ENCODE measurements at places on chromosomes 2 and 18.

DNA sequence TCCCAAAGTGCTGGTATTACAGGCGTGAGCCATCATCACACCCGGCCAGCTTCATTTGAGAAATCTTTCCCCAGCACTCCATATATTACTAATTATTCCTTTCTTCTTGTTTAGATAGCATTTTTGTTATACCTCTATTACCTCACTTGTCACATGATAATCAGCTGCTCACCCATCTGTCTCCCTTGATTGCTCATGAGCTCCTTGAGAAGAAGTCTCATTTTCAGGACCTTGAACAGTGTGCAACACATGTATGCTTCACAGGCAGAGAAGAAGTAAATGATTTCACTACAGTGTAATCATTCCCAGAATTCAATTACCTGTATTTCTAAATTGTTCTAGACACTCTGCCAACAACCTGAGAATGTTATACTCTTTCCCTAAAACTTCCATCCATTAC is 6.2 kb downstream of the PAIP2B start:
- DNase-seq = no peak

- no peak for DNase-seq
Observed at GRCh38 chr2:119647440-119648169, 31.4 kb upstream of the TMEM177 start.

GRCh38 chr18:3151399-3152264 is 68.1 kb downstream of the MYOM1 start:
- DNase-seq = peak; percentile 27

DNA sequence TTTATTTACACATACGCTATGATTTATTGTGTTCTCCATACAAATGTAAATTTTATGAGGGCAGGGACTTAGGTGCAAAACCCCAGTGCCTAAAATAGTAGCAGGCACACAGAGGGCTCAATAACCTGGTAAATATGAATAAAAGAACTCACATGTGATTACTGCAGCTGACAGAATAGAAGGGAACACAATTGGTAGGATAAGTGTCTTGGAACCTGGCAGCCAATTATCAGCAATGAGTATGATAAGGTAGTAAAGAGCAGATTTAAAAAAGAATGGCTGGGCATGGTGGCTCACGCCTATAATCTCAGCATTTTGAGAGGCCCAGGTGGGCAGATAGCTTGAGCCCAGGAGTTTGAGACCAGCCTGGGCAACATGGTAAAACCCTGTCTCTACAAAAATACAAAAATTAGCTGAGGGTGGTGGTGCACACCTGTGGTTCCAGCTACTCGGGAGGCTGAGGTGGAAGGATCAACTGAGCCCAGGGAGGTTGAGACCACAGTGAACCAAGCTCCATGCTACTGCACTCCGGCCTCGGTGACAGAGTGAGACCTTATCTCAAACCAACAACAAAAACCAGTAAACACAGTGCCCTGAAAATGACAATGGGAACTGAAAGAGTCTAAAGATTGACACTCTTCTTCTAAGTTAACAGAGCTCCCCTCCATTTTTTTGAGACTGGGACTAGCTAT is 9.9 kb downstream of the SNRPG start:
- no peak for DNase-seq

GRCh38 chr2:127413782-127414637 is 4.2 kb upstream of the PROC start:
- no peak for DNase-seq

DNA sequence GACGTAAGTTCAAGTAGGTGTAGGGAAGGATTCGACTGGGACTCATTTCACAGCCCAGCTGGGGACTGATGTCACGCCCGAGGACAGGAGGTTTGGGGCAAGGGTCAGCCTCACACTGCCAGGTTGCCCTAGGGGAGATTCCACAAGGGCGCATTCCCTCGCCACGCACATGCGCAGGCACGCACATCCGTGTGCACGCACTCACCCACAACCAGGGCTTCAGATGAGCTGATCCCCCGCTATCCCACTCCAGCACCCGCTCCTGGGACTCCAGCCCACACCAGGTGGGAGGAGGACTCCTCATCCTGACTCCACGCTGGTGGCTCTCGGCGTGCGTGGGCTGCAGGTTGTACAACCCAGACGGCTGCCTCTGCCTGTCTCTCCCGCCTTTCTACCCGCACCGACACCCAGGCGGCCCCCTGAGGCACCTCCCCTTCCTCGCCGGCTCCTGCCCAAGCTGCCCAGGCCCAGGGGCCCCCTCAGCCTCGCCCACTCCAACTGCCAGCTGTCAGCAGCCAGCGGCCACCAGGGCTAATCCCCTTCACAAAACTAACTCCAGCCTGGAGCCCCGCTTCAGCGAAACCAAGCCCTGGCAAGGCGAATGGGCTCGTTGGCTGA is 47.8 kb upstream of the FOSL2 start:
- DNase-seq = no peak

- no peak for DNase-seq
Observed at GRCh38 chr18:76570856-76571255, 75.8 kb upstream of the ZNF516 start.

DNA sequence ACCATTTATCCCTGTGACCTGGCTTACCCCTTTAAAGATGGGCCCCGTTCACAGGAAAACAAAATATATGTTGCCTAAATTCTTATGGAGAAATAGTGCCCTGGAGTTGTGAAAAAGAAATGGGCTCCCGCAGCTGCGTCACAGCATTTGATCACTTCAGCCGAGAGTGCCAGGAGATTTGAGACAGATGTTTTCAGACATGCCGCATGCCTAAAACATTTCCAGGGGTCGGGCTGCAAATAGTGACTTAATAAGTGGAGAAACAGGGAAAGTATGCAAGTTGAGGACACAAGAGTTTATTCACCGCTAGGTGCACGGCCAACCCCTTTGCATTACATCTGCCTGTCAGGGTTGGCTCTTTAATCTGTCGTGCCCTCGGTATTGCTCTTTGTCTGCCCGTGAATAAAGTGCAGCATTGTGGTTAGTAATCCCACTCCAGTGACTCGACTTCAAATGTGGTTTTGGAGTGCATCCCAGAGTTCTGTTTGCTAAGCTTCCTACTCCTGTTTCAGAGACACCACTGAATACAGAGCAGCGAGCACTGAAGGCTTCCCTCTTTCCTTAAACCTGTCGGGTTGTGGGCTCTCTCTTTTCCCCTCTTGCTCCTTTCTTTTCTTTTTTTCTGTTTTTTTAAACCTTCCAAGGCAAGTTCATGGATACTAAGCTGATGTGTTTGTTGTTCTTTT is 187.5 kb downstream of the LTBP1 start:
- peak; percentile 32 for DNase-seq

DNA sequence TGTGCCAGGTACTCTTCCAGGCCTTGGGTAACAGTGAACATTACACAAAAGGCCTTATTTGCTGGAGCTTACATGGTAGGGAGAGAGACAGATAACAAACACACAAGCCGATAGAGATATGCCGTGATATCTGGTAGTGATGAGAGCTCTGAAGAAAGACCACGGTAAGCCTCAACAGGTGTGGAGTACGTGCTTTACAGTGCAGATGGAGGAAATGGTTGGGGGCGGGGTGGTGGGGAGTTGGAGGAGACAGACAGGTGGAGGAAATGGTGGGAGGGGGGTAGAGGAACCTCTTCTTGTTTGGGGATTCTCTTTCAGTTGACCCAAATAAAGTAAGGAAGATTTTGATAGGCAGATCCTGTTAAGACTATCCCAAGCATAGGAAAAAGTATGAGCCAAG is 141.1 kb upstream of the ALPP start:
- DNase-seq = no peak

DNA sequence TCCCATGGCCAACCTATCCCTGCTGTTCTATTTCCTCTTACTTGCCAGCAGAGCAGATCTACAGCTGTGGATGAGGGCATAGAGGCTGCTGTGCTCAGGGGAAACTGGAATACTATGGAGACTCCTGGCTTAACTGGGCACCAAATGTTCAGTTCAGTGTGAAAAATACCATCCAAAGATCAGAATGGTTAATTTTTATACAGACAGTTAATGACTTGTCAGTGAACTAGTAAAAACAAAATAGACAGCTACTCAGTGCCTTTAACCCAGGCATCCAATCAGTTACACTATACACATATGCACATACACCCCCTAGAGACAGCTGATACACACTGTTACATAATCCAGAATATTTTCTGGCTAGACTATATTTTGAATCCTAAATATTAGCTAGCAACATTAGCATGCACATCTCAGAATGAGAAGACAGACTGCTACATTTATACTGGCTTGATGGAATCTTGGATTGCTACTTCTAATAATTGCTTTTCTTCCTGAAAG is 59.1 kb upstream of the WIPF1 start:
- DNase-seq = no peak

DNA sequence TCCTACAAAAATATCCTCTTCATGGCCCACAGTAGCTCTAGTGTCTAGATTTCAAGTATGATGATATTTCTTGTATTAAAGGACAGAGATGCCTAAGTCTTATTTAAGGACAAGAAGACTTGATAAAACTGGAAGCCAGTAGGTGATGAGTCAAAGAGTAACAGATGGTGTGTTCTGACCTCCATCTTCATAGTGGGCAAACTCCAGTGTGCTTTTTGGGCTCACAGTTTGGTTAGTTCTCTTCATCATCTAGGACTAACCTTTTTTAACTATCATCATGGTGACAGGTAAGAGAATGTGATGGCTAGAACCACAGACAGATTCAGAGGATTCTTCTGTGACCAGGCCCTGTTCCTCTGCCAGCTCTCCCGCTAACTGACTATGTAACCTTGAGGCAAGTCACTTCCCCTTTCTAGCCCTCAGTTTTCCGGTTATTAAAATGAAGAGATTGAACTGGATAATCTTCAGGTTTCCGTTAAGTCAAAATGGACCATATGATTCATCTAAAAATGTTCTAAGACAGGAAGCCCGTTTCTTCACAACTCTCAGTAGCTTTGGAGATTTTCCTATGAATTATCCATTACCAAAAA is 140.3 kb upstream of the RASGRP3 start:
- no peak for DNase-seq

DNA sequence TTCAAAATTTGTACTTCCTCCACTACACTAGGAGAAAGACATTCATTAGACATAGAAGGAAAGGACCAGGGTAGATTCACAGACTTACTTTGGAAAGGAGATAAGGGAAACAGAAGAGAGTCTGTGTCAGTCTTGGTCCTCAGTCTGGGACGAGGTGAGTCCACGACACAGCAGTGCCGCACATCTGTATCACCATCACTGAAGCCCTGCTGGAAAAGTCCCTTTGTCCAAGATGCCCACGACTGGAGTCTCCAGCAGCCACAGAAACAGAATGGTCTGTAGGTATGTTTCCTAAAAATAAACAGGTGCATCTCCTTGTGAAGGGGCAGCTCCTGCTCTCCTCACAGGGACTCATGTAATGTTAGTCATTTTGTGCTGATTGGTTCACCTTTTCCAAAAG is 27.4 kb downstream of the COX7A2L start:
- no peak for DNase-seq

DNA sequence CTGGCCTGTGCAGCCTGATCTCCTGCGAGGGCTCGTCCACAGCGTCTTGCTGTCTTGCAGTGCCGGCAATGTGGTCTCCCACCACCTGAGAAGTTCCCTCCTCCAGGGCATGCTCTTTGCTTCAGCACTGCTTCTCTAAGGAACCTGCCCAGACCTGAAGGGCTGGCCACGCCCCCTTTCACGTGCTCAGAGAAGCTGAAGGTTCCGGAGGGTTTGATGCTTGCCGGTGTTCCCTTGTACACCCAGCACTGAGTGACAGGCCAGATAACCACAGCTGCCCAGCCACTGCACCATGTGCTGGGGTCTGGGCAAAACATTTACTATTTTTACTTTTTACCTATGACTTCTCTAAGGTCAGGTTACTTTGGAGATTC is 1.7 kb upstream of the POLR2D start:
- no peak for DNase-seq

DNA sequence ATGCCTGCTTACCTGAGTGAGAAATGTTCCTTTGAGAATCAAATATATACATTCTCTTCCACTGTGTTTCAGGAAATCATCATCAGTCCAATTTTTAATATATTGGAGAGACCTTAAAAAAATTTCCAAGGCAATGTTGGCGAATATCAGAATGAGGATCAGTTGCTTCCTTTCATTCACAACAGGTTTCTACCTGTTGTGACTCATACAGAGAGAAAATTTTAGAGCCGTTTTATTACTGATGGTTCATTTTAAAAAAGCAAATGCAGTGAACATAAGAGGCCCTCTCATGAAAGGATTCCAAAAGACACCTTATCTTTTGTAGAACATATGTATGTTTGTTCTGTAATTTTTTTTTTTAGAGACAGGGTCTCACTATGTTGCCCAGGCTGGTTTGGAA is 42.0 kb downstream of the TTC39C start:
- DNase-seq = no peak
